ENCODE measurements at places on chromosomes 11 and 22.

GRCh38 chr11:2678396-2678795 lies 21.4 kb downstream of the KCNQ1OT1 start:
- no peak for DNase-seq

- DNase-seq, result no peak
Observed at GRCh38 chr11:131536159-131536558, 165.7 kb downstream of the NTM start.

GRCh38 chr11:75237050-75237449 lies 3.5 kb upstream of the TPBGL start:
- DNase-seq, result no peak

- DNase-seq, result no peak
Observed at GRCh38 chr11:115226556-115226955, 277.7 kb downstream of the CADM1 start.

DNA sequence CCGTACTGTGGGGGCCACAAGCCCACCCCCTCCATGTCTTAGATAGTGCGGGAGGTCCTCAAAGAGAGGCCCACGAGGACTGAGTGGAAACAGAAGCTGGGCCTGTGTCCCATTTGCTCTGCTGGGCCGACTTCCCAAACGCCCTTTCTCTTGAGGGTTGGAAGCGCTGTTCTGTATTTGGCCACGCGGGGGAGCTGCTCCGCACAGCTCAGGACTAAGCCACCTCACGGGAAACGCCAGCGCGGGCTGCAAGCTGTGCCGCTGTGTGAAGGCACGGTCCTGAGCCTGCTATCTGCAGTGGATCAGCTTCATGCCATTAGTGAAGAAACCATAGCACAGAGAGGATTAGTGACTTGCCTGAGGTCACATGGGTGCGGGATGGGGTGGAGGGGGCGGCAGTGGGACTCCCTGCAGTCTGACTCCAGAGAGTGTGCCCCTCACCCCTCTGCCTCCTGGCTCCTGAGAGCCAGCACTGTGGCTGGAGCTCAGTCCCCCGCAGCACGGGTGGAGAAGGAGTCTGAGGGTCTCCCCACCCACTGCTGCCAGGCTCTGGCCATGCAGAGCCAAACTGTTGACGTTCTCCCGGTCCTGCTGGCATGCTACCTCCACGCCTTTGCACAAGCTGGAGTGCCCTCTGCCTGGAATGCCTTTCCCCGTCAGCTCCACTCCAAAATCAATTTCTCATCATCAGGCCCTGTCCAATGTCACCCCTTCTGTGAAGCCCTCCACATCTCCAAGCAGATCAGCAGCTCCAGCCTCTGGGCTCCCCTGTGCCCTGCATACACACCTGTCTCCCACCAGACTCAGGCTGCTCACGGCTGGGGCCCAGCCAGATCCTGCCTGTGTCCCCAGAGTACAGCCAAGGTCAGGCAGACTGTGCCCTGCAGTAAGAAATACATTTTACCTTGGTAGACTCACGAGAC lies 51.5 kb upstream of the LRRC32 start:
- DNase-seq, result peak; percentile 66

DNA sequence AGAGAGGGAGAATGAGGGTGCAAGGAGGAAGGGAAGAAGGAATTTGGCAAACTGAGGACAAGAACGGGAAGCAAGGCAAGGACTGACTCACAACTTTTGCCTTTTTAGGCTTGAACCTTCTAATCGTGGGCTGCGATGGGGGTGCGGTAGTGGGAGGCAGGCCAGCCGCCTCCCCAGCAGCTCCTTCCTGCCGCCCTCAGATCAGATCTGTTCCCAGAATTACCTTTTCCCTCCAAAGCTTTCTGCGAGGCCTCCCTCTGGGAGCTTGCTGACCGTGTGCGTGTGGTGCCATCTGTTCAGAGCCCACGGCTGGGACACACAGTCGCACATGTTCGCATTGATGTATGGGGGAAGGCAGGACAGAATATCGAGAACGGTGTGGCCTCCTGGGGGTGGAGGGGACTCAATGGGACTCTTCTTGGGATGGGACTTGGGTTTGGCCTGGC lies 86.9 kb upstream of the PARVA start:
- no peak for DNase-seq
